ENCODE measurements at places on chromosomes 16 and 17.
A peak's percentile ranks its signal among the peaks of the same experiment; 100 is the strongest.

DNA sequence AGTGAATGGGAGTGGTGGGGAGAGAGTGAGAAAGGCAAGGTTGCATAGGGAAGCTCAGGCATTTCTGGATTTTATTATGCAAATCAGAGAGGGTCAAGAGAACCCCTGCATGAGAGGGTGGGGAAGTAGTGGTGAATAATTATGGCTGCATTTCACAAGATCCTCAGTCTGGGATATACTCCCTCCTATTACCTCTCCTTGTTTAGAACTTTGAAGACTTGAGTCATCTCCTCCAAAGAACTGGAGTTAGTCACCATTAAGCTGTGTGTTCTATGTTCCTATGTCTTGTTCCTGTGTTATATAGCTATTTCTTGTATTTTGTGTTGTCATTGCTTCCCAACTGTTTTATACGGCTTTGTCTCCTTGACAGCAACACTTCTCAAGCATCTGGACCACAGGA is 18.4 kb downstream of the SOX9 start:
- ATAC-seq = no peak

- ATAC-seq = peak; percentile 48
These were observed 22.4 kb downstream of the SLC35G3 start for GRCh38 chr17:35171834-35172233.

GRCh38 chr16:73526011-73526804 is 478.3 kb upstream of the ZFHX3 start:
- ATAC-seq = no peak

DNA sequence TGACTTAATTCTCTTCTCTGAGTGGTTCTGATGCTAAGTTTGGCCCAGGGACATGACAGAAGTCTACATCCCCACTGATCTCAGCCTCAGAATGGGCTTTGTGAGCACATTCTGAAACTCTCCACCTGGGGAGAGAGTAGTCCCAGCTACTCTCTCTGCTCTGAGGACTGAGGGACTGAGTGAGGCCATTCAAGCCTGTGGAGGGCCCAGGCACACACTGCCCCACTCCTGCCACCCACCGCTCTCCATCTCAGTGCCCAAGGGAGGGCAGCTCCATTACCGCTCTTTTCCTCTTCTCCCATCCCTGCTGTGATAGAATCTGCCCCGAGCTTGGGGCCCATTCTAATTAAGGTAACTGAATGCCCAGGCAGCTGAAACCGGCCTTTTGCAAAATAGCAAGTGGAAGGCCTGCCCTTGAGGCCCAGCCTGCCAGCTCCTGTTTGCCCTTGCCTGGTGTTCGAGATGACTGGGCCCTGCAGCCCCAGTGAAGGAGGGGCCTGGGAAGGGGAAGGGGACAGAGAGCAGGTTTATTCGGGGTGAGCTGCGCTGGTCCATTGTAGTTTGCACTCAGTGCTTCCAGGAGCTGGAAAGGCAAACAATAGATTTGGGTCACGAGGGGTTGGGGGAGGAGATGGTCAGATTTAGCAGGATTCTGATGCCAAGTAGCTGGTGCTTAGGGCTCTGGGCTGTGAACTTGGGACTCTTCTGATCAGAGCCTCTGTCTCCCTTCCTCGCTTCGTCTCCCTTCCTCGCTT is 76.2 kb downstream of the RAB11FIP4 start:
- ATAC-seq = no peak

- ATAC-seq = no peak
These were observed 54.6 kb downstream of the RBFOX3 start for GRCh38 chr17:79556271-79556670.
